Liver (tissue), 10 donors: ENCODE measurements at places on chromosomes 13 and 19. TPM values are rescaled to one million over a fixed set of nuclear protein-coding genes. Genes with fewer than 3 reads are reported as not detected.

A1BG gene
- 2,157 TPM for polyA plus RNA-seq

DZIP1 gene
- polyA plus RNA-seq = 0.46 TPM

KLK14 gene
- polyA plus RNA-seq = 0.06 TPM

IL17D gene
- polyA plus RNA-seq = 0.05 TPM

RTBDN gene
- polyA plus RNA-seq = not detected

- no peaks in the 10 kb centered on the region for H3K36me3 ChIP-seq
- no peak for DNase-seq
- H3K27ac ChIP-seq = no peak overlapping the region
Measured at GRCh38 chr13:29908416-29909080, 58.1 kb upstream of the UBL3 start.

DNA sequence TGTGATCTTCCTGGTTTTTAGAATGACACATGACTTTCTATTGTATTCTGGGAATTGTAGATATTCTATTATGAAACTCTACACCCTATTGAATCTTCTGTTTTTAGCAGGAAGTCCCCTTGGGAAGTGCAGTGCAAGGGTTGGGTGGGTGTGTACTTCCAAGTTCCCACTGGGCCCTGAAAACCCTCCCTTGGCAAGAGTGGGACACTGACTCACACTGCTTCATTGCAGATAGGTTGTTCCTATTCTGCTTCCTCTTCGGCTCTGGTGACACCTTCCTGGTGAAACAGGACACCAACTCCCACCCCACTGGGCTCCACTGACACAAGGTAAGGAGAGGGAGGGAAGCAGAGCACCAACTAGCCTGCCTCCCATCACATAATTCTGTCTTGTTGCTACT lies 121.8 kb downstream of the KCTD12 start:
- H3K4me1 ChIP-seq = no peaks in the 10 kb centered on the region
- no peaks in the 10 kb centered on the region for H3K36me3 ChIP-seq
- DNase-seq = no peak
- H3K27me3 ChIP-seq = no peaks in the 10 kb centered on the region
- no peak overlapping the region for H3K4me3 ChIP-seq

DNA sequence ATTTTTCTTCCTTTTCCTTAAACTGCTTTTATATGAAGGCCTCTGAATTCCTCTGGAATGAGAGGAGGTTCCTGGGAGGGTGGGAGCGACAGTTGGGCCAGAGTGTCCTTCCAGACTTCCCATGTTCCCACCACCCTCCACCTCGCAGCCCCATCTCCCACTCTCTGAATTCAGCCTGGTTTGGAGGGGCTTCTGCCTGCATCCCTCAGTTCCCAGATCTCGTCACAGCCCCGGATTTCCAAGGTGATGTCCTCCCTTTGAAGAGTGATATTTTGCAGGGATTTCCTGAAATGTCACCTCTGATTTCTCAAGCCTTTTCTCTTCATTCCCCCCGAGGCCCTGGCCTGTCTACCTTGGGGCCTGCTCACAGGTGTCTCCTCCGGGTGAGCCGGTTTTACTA lies 16.7 kb upstream of the SLC7A9 start:
- peaks cover 3% of the 10 kb centered on the region for H3K36me3 ChIP-seq
- H3K4me1 ChIP-seq = no peaks in the 10 kb centered on the region
- H3K27me3 ChIP-seq = no peaks in the 10 kb centered on the region
- no peak overlapping the region for H3K4me3 ChIP-seq
- DNase-seq = no peak

DNA sequence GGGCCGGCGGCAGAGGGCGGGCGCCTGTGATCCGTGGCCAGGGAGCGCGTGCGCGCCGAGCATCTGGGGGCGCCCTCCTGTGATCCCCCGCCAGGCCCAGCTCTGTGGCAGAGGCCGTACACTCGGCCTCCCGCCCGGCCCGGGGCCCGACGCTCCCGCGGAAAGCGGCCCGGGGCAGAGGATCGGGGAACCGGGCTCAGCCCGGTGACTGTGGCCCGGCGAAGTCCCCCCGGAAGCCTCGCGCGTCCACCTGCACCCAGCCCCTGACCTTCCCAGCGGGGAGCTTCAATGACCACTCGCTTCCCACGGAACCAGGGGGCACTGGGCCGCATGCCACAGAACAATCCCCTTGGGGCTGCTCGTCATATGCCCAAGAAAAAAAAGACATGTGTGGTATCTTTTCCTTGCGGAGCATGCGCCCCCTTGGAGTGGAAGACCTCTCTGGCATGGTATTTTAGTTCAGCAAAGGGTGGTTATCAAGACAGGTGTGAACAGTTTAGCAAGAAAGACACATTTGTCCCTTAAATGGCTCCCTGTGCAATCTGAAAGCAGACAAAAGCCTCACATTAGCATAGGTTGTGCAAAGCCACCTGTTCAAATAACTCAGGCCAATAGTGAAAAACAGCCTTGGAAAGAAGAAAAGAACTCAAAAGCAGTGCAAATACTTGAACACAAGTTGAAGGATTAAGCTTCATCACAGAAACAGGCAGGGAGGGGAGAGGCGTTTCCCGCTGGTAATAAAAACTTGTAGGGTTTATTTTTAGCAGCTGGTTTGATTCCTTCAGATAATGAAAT lies 290.9 kb upstream of the SOX21 start:
- no peaks in the 10 kb centered on the region for H3K36me3 ChIP-seq
- no peak for DNase-seq
- H3K27me3 ChIP-seq = peaks cover 10% of the 10 kb centered on the region

DNA sequence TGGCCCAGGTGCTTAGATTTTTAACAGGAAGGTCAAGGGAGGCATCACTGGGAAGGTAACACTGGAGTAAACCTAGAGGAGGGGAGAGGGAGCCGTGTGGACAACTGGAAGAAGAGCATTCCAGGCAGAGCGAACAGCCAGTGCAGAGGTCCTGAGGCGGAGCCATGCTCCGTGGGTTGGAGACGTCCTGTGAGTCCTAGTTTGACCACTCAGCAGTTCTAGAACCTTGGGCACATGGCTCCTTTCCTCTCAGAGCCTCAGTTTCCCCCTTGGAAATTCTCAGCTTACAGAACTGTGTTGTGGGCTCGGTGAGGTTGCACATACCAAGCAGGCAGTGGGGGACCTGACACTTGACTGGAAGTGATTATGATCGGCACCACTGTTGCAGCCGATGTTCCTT lies 130.9 kb downstream of the DPF1 start:
- H3K4me3 ChIP-seq = no peak overlapping the region
- DNase-seq = no peak
- H3K27ac ChIP-seq = no peak overlapping the region
- H3K27me3 ChIP-seq = no peaks in the 10 kb centered on the region
- H3K36me3 ChIP-seq = peaks cover 10% of the 10 kb centered on the region

- no peak overlapping the region for H3K27ac ChIP-seq
- no peaks in the 10 kb centered on the region for H3K4me1 ChIP-seq
- H3K4me3 ChIP-seq = no peak overlapping the region
- H3K27me3 ChIP-seq = no peaks in the 10 kb centered on the region
Measured at GRCh38 chr19:10045371-10045770, 32.1 kb downstream of the RDH8 start.

DNA sequence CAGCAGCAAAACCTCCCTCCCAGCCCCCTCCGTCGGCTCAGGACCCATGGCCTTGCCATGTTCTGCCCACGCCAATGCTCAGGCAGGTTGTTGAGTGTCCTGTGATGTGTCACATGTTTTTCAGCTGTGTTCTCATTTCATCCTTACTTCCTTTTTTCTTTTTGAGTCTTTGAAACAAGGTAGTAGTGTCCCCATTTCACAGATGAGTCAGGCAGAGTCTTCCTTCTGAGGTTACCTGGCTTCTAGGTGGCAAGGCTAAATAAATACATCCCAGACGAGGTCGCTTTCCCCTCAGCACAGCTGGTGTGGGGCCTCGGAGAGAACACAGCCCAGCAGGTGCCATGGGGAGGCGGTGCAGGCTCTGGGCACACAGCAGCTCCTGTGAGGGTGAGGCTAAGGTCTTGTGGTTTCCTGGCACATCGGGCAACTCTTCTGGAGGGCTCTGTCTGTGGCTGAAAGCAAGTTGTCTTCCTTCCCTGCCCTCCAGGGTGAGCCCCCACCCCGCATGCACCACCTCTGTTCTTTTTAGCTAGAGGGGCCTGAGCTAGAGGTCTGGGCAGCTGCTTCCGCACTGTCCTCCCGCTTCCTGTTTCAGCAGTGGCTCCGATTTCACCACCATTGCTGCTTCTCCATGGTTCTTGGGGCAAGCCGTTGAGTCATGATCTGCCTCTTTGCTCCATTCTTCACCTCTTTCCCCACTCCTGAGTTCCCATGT lies 15.1 kb downstream of the PRAM1 start:
- DNase-seq = no peak
- H3K4me3 ChIP-seq = no peak overlapping the region
- H3K36me3 ChIP-seq = peaks cover 40% of the 10 kb centered on the region
- H3K4me1 ChIP-seq = no peaks in the 10 kb centered on the region
- H3K27me3 ChIP-seq = no peaks in the 10 kb centered on the region
- peak overlapping the region; percentile 78 for H3K27ac ChIP-seq
